ENCODE measurements at places on chromosomes 6 and 20.

GRCh38 chr6:13813026-13813425 lies 1.3 kb downstream of the MCUR1 start:
- DNase-seq = no peak

- no peak for DNase-seq
These were observed 175.4 kb downstream of the UTRN start for GRCh38 chr6:144460327-144461095.

DNA sequence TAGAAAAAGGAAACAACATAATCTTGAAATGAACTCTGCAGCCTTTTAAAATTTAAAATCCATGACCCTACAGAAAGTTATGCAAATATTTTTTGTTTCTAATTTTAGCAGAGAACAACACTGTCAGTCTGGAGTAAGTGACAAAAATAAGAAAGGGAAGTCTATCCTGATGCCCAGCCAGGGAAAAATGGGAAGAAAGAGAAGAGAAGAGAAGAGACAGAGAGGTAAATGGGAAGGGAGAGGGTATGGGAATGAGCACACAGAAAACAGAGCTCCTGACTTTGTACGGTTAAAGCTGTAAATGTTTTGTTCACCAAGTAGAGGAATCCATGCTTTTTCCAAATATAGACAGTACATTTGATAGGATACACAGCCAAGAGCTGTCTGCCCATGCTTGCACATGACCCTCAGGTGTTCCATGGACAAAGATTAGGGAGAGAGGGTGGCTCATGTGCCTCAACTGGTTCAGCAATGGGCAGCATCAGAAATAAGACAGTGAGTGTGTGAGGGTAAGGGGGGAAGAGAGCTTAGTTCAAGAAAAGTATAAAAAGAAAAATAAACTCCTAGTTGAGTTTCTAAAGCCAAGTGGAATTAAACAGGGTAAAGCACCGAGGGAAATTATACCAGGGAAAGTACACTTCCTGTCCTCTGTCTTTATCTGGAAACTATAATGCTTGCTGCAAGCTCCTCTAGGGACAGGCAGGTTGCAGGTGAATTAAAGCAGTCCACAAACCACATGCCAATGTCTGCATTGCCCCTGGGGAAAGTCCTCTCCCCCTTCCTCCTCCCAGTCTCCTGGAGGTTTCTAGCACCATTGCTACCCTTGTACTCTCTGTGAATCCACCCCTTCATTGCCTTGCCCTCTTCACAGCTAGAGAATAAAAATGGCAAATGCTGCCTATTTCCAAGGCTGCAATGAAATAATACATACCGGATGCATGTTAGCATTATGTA lies 30.0 kb downstream of the MAP3K5 start:
- DNase-seq = no peak

DNA sequence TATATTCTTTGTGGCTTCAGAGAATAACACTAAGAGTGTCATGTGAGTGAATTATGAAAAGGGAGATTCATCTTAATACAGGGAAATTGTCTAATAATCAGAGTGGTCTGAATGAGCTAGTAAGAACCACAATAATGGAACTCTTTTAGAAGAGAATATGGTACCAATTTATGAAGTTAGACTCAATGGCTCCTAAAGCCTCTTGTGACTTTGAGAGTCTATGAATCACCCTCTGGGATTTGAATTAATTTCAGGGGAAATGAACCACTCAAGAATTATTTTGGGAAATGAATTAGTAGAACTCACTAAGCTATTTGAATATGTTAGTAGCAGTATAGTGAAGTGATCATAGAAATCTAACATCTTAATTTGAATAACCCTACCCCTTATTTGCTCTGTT lies 14.3 kb downstream of the PCMT1 start:
- no peak for DNase-seq

GRCh38 chr6:21436625-21437024 lies 156.9 kb upstream of the SOX4 start:
- DNase-seq = no peak

DNA sequence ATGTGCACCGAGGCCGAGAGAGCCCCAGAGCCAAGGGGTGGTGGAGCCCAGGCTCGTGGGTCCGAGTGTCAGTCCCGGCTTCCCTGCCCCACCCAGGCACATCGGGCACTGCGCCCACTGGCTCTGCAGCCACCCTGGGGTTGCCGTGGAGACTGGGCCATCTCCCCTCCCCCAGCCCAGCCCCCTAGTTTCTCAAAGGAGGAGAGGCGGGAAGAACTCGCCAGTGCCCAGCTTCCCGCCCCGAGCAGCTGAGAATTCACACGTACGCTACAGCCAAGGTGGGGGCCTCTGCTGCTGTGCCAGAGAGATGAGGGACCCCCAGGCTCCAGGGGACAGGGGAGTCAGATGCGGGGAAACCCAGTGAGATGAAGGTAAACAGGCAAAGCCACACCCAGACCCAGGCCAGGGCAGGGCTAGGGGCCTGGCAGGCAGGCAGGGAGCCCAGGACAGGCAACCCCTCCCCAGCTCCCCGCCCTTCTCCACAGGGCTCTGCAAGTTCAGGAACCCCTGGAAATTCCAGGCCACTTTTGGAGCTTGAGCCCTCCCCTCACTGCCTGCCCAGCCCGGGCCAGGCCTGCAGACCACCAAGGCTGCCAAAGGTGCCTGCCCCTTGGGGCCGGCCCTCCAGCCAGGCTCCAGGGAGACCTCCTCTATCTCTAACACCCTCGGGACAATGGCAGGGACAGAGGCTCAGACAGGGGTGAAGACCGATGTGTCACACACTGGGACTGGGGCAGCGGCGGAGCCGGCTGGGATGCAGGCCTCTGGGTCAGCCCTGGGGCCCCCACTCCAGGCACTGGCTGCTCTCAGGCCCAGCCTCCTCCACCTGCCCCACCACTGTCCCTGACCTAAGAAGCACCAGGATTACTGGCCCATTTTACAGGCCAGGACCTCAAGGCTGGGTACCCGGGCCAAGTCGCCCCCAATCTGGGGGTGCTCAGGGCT lies 6.0 kb downstream of the LAMA5 start:
- DNase-seq = no peak

GRCh38 chr6:111615916-111616612 lies 10.4 kb upstream of the TRAF3IP2 start:
- DNase-seq = no peak

DNA sequence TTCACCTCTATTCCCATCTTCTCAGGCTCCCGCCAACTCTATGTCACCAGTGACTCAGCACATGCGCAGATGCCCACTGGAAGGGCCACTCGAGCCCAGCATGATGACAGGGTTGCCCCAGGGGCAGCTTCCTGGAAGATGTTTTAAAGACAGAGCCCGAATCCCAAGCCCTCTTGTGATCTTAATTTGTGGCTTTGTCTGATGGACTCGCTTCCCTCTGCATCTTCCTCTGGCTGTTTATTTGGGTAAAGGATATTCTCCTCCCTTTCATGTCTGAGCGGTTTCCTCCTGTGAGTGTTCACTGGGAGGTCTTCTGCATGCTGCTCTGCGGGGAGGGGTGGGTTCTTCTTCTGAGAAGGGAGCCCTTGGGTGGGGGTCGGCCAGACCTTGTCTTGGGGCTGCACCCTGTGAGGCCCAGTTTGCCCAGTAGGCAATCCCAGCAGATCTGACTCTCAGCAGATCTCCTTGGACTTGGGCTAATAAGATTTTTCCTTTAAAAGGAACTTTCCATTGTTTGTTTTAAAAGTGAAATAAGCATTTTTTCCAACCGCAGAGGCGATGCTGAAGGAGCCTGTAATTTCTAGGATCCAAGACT lies 401.0 kb downstream of the CDC5L start:
- DNase-seq = no peak

- peak; percentile 59 for DNase-seq
These were observed 177.9 kb upstream of the ZNF184 start for GRCh38 chr6:27650620-27651370.

GRCh38 chr6:45105170-45105820 lies 222.8 kb upstream of the RUNX2 start:
- DNase-seq = no peak

GRCh38 chr6:17871189-17871519 lies 116.3 kb downstream of the KIF13A start:
- no peak for DNase-seq

DNA sequence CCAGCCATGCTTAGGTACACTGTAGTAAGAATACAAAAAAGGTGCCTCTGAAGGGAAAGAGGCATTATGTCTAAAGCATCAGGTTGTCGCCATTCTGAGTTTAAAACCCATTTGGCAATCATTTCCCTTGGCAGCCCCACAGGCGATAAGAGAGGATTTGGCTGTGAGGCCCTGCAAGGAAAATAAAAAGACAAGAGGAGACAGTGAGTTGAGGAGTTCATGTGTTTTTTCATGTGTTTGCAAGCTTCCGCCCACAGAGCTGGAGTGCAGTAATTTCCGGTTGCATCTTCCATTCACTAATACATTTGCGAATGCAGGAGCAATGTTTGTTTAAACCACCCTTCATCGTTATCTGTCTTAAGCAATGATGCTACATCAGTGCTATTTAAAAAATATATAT lies 138.5 kb upstream of the SOX4 start:
- DNase-seq = no peak

- DNase-seq = no peak
These were observed 35.3 kb downstream of the KIAA0408 start for GRCh38 chr6:127423921-127424320.

DNA sequence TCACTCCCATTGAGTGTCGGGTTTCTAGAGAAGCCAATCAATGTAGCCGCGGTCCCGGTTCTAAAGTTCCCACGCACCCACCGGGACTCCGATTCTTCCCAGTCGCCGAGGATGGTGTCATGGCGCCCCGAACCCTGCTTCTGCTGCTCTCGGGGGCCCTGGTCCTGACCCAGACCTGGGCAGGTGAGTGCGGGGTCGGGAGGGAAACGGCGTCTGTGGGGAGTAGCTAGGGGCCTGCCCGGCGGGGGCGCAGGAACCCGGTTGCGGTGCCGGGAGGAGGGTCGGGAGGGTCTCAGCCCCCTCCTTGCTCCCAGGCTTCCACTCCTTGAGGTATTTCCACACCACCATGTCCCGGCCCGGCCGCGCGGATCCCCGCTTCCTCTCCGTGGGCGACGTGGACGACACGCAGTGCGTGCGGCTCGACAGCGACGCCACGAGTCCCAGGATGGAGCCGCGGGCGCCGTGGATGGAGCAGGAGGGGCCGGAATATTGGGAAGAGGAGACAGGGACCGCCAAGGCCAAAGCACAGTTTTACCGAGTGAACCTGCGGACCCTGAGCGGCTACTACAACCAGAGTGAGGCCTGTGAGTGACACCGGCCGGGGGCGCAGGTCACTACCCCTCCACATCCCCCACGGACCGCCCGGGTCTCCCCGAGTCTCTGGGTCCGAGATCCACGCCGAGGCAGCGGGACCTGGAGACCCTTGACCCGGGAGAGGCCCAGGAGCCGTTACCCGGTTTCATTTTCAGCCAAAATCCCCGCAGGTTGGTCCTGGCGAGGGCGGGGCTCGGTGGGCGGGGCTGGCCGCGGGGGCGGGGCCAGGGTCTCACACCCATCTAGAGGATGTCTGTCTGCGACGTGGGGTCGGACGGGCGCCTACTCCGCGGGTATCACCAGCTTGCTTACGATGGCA lies 35.2 kb upstream of the HLA-G start:
- DNase-seq = peak; percentile 67

DNA sequence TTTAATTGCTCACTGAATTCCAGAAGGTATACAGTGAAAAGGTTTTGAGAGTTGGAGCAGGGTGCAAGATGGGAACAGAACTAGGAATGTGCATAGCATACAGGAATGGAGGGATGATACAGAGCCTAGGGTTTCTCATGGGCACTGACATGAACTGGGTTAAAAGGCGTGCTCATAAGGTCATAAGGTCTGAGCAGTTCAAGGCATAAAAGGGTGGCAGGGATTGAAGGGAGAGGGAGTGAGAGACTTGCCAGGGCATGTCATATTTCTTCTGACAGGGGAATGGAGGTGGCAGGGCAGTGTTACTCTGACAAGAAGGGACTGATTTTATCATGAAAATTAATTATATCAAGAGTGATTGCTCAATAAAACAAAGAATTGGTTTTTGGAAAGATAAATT lies 4.7 kb downstream of the MLIP start:
- no peak for DNase-seq

- DNase-seq = peak; percentile 84
These were observed 46.5 kb downstream of the ADTRP start for GRCh38 chr6:11732036-11732631.

- no peak for DNase-seq
These were observed 8.5 kb downstream of the MTCH1 start for GRCh38 chr6:36977470-36977941.

- DNase-seq = no peak
These were observed 3.7 kb upstream of the RFPL4B start for GRCh38 chr6:112343390-112343789.

DNA sequence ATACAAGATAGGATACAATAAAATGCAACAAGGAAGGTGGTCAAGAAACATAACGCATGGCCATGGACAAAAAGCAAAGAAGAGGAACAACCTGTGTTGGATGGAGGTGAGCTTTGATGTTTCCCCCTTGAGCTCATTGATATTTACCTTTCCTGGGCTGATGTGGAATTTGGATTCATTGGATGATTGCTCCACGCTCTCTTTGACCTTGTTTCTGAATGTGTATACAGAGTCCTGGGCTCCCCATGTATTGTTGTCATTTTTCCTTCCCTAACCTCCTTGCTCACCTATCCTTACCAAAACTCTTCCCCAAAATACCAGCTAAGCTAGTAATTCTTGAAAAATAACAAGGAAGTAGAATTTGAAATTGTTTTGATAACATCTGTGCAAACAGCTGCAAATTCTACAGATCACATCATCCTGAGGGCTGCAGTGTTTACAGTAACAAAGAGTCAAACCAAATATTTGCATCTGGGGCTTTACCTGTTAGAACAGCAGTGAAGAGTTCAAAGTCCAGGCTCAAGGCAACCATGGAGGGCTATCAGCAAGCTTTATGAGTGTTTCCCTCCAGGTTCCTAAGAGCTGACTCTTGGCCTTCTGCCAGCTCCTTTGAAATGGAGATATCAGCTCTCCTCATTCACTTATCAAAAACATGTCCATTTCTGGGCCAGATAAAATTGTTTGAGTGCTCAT lies 214.3 kb upstream of the MARCKS start:
- DNase-seq = no peak

- peak; percentile 31 for DNase-seq
These were observed at the start of gene COL19A1 for GRCh38 chr6:69866351-69866769. TSS of gene COL19A1 (plus strand) at chr6:69866556. CDS start at chr6:69879568, 13,012 bp downstream.

DNA sequence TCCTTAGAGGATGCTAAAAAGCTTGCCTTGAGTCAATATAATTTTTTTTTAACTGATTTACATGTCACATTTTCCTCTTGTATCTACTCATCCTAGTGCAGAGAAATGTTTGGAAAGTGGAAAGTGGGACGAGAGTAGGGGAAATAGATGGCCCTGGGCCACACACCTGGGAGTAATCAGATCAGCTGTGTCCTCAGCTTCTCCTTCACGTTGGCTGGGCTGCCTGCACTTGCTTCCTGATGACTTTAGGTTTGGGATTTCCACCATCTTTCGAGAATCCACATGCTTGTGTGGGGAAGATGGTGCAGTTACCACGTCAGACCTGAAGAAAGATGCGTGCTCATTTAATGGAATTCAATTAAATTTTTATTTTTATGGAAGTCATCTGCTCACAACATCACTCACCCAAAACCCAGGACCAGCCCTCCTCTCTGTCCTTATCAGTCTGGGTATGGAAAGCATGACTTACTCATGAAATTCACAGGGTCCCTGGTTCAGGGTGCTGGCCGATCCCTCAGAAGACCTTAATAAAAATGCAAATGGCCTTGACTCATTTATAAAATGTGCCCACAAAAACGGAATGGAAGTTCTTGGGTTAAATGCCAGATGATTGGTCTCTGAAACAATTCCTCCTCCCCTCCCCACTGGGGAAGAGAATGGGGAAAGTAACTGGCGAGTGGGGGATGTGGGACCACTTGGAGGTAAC lies 74.5 kb upstream of the TIAM2 start:
- no peak for DNase-seq
